Muscle of back (tissue), 13 donors: ENCODE measurements at places on chromosomes 4 and X. TPM values are rescaled to one million over a fixed set of nuclear protein-coding genes. Genes with fewer than 3 reads are reported as not detected.
A peak's percentile ranks its signal among the peaks of the same experiment; 100 is the strongest.

Gene CLNK
- polyA plus RNA-seq = 0.27 TPM

Gene CHRNA9
- polyA plus RNA-seq = not detected

DNA sequence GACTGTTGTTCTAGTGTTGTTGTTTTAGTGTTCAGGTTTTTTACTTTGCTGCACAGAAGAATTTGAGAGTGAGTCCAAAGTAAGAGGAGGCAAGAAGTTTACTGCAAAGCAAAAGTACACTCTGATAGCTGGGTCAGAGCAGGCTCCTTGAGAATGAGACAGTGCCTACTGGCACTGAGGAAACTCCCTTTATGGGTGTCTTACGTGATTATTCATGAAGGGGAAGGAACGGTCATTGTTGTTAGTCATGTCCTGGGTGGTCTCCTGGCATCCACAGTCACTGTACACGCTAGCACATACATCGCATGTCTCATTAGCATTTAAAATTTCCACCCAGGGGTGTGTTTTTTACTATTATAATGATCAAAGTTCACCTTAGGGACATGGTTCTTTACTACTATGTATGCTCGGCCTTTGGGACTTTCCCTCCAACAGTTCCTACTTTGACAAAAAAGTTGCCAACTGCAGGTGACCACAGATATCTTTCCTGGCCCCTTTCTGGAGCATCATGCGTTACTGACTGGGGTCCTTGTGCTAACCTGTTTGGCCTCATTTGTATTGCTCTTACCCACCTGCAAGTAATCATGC lies 688.9 kb upstream of the AMOT start:
- DNase-seq = no peak

DNA sequence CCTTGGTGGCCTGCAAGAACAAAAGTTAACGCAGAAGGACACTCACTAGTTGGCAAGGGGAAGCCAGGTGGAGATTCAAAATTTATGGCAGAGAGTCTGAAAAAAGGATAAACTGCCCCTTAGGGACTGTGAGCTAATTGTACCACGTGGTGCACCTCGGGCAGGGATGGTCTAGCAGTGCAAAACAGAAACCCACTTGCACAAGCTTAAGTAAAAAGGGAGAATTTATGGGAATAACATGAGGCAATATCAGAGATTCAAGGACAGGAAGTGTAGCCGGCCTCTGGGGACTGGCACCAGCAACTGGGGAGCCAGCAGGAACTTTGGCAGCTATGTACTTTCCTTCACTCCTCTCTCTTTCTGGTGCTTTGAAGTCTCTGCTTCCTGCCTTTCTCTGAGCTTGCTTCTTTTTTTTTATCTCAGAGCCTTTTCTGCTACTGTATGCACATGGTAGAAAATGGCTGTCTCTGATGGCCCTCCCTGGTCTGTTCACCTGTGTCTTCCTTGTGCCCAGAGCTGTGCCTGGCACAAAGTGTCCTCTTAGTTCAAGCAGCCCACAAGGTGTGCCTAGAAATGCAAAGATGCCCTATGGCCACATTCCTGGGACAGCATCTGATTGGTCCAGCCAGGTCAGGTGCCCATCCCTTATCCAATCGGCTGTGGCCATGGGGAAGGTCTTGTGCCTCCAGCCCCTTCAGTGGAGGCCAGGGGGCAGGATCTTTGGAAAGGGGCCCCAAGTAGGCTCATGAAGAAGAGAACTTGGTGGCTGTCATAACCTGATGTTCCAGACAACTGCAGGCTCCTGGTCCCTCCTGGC lies 114.8 kb upstream of the ATP6AP2 start:
- no peak for DNase-seq

GRCh38 chr4:179843370-179843769 lies 2399.8 kb upstream of the TENM3 start:
- no peak for DNase-seq

DNA sequence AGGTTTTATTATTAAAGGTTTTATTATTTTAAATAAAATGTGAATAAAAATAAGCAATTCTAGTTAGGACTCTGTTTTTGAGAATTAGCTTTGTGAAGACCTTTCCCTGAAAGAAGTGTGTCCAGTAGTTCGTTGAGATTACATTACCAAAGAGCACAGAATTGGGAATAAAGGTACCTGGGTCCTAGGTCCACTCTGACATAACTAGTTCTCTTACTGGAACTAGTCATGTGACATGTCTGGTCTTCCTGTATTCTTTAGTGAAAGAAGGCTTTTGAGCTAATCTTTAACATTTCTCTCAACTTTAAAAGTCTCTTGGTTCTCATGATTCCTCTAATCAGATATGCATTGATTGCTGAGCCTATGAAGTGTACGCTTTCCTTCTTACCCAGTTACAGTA lies 292.0 kb upstream of the SMIM31 start:
- DNase-seq = no peak

Gene DOK7
- polyA plus RNA-seq = 15.2 TPM

DNA sequence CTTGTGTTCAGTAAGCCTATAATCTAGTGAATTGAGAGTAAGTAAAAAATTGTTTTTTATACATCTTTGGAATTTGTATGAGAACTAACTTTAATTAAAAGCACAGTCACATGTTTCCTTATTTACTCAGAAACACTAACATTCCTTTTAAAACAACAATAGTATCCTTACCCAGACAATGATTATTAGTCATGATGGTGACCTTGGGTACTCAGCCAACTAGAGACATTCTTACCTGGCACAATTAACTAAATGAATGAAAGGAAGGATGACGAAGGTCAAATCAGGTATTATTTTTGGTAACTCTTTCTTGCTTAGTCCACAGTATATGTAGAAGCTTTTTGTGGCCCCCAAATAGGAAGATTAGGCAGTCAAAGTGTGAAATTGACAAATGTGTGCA lies 901.0 kb downstream of the FAT4 start:
- no peak for DNase-seq

Gene KLB
- 0.06 TPM for polyA plus RNA-seq

- DNase-seq = no peak
Measured at GRCh38 chr4:87881115-87881514, 48.3 kb downstream of the MEPE start.

DNA sequence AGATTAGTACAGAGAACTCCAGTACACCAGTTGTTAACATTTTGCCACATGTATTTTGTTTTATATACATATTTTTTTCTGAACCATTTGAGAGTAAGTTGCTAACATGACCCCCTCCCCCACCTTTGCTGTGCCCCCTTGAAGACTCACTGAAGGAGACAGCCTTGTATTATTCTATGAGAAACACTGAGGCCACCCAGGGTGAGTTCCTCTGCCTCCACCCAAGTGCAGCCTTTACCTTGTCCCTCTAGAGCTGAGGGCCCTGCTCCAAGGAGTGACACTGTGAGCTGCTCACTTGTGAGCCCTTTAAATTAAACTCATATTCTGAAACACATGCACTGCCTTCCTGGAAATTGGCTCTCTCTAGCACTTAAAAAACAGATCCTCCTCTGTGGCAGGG lies 21.1 kb downstream of the KIT start:
- DNase-seq = no peak

GRCh38 chrX:26915064-26915463 lies 548.1 kb downstream of the PPP4R3C start:
- DNase-seq = no peak

- DNase-seq = peak; percentile 32
Measured at GRCh38 chr4:13656569-13657405, 29.3 kb upstream of the BOD1L1 start.

DNA sequence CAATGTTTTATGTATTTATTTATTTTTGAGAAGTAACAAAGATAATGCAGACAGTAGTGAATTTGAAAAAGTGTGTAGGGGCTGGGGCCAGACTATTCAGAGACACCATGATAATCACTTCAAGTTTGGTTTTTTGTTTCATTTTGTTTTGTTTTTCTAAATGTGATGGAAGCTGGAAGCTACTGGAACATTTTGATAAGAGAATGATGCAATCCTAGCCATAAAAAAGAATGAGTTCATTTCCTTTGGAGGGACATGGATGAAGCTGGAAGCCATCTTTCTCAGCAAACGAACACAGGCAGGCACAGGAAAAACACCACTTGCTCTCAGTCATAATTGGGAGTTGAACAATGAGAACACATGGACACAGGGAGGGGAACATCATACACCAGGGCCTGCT lies 706.6 kb upstream of the EPHA5 start:
- no peak for DNase-seq

DNA sequence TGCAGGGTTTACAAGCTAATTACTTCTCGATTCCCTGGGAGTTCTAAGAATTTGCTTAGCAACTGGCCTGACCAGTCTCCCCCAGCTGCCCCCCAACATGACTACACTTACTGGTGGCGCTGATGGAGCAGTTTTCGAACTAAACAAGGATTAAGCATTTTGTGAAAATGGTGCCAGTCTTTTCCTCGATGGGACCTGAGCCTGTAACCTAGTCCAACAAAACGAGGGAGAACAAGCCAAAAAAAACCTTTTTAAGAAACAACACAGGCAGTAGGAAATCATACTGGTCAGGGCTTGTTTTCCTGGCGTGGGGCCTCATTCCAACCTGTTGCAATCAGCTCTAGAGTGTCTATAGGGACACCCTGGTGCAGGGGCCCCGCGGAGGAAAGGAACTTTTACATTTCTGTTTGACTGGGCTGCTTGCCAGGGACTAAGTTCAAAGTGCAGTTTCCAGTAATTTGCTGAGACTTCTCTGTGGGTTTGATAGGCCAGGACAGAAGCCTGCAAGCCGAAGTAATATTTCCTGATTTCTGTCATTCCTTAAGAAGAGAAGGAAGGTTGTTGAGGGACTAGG lies 158.7 kb downstream of the SPRY1 start:
- DNase-seq = peak; percentile 87

GRCh38 chrX:867502-867901 lies 236.9 kb downstream of the SHOX start:
- peak; percentile 44 for DNase-seq

Gene AVPR2
- polyA plus RNA-seq = 0.64 TPM

Gene CT45A8
- polyA plus RNA-seq = not detected

- no peak for DNase-seq
Measured at GRCh38 chrX:37976153-37976552, 30.2 kb upstream of the SYTL5 start.

Gene CT55
- 0.31 TPM for polyA plus RNA-seq

- DNase-seq = no peak
Measured at GRCh38 chrX:72110051-72110875, 21.5 kb downstream of the RTL5 start.

DNA sequence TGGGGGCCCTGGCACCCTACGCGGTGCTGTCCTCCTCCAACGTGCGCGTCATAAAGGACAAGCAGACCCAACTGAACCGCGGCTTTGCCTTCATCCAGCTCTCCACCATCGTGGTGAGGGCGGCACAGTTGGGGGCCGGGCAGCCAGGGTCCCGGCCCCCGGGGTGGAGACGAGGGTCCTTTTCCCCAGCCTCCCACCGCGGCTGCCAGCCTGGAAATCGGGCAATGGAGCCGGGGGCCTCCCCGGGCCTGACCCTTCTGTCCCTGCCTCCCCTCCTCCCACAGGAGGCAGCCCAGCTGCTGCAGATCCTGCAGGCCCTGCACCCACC lies 13.7 kb upstream of the UBA1 start:
- DNase-seq = no peak

DNA sequence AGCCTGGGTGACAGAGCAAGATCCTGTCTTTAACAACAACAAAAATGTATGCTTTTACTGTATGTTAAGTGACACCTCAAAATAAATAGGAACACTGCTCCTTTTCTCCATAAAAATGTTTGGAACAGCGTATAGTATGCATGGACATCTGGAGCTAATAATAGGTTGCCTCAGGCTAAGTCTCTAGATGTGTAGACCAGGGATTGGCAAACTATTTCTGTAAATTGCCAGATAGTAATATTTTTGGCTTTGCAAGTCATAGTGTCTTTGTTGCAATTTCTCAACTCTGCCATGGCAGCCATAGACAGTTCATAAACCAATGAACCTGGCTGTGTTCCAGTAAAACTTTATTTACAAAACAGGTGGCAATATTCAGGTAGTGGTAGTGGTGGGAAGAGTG lies 76.6 kb upstream of the CBLL2 start:
- DNase-seq = no peak

DNA sequence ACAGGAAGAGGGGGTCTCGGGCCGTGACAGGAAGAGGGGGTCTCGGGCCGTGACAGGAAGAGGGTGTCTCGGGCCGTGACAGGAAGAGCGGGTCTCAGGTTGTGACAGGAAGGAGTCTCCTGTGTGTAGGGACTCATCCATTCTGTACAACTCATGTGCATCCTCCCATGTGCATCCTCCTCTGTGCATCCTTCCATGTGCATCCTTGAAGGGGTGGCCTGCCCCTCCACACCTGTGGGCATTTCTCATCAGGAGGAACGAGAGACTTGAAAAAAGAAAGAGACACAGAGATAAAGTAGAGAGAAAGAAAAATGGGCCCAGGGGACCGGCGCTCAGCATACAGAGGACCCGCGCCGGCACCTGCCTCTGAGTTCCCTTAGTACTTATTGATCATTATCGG lies 30.2 kb upstream of the PLCXD1 start:
- no peak for DNase-seq
